ENCODE measurements at places on chromosomes 3 and 15.
A peak's percentile ranks its signal among the peaks of the same experiment; 100 is the strongest.

DNA sequence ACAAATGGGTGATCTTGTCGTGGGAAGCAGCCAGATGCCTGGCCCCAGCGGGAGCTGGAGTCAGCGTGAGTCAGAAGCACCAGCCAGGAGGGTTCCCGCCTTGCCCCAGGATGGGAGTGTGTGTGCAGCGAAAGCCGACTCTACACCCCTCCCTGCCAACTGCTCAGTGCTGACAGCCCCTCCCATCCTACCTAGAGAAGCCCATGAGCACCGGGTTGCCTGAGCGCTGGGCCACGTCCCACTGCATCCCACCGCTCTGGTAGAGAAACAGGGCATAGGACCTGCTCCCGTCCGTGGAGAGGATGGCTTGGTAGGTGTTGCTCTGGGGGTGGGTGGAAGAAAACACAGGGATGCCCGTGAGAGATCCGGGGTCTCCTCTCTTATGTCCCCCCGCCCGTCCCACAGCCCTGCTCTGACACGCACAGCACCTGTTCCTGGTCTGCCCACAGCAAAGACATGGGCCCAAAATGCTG is 42.9 kb downstream of the MUC4 start:
- no peak for DNase-seq

DNA sequence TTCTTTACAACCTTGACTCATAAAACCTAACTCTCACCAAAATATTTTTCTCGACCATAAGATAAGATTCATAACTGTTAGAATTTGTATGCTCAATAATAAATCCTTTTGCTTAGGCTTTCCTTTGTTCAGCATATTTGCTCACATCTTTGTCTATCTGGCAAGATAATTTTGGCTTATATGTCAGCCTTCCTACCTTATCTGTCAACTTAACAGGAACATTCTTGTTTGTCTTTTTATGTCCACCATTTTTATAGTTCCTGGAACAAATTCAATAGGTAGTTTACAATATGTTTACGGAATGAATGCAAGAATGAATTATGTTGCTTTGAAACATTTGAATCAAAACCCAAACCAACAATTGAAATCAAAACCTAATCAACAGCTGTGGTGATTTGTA is 41.0 kb upstream of the P2RY1 start:
- DNase-seq = no peak

GRCh38 chr15:68818769-68819494 is 1.8 kb downstream of the ANP32A start:
- DNase-seq = no peak

GRCh38 chr3:194344012-194344411 is 7.1 kb downstream of the CPN2 start:
- DNase-seq = peak; percentile 29

GRCh38 chr3:26307787-26308186 is 314.8 kb upstream of the LRRC3B start:
- DNase-seq = no peak

DNA sequence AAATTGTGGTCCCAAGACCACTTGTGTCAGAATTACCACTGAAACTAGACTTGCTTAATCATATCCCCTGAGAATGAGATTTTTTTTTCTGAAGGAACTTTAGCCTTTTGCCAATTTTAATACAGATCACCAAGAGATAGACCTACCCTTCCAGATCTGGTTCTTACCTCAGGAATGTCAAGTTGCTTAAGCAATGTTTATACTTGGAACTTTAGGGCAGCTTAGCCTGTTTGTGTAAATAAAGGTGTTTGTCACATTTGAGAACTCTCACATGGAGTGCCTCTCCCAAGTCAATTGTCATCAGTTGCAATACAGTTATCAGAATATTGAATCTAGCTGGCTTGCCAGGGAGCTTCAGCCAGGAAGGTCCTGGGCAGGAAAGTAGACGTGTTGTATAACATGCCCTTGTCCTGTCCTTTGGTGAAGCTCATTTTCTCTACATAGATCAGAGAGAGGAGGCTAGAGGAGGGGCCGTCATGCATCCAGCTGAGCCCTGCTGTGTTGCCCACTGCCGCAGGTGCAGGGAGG is 3.9 kb downstream of the GPD1L start:
- no peak for DNase-seq

- DNase-seq = no peak
Observed at GRCh38 chr3:188211476-188211875, 57.5 kb downstream of the LPP start.

GRCh38 chr3:146283781-146284445 is 33.0 kb upstream of the PLSCR4 start:
- no peak for DNase-seq

DNA sequence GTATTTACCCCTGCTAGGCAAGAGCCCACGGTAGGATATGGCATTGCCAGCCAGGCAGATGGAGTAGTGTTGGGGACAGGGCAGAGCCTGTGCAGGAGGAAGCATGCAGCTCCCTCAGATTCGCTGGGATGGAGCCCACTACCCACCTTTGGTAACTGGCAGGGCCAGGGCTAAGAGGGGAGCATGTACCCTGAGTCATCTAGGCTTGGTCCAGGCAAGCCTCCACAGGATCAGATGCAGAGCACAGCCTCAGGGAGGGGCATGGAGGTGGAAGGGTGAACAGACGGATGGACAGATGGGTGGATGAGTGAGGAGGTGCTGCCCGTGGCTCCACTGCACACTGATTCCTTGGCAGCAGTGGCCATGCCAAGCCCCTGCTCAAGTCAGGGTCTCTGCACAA is 33.0 kb downstream of the IL20RB start:
- no peak for DNase-seq

DNA sequence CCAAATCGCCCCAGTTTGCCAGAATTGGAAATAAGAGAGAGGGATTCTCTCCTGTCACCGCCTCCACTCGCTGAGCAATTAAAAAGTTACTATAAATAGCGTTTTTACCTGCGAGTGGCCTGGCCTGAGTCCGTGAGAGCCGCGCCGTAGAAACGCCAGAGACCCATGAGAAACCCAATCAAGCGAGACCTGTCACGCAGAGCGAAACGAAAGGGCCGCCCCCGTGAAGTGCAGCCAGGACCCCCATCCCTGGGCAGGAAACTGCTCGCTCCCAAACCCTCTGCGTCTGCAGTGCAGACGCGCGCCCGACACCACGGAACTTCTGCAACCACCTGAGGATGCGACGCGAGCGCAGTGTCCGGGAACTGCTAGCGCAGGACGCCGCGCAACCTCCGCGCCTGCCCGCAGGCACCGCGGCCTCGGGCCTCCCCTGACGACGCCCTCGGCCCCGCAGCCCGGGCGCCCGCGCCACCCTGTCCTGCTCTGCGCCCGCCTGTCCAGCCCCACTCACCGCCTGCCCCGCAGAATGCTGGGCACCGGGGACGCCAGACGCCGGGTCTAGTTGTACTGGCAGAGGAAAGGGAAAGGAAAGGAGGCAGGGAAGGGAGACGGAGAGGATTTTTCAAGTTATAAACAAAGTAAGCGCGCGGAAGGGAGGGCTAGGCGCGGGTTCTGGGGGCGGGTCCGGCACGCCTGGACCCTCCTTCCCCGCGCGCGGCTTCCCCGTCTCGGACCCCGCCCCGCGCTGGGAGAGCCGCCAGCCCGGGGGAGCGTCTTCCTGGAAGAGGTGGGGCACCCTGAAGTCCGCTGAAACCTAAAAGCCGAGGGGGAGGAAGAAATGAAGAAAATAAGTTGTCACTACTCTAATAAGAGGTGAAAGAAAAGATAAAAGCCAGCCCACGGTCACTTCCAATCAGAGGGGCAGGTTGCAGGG is at the start of gene PLSCR4:
Gene PLSCR4 (minus strand): TSS at position 657 of the 934 bp plus-strand sequence. CDS start 29,034 bp downstream, outside the sequence.
- no peak for DNase-seq

DNA sequence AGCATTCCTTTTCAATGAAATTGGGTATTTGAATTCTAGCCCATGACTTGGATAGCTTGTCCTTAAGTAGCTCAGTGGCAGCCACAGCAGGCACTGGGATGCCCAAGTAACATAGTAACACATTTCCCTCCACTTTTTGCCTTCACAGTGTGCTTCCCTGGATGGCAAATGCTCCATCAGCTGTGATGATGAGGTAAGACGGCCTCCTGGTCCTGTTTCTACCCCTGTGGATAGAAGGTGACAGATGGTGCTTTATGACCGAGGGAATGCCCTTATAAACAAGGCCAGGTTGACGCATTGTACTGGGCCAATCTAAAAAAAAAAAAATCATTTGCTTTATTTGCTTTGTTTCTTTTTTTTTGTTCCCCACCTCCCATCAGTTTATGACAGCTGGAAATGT is 41.8 kb upstream of the LRTM1 start:
- no peak for DNase-seq

- no peak for DNase-seq
Observed at GRCh38 chr15:54482251-54482650, 504.0 kb downstream of the UNC13C start.

GRCh38 chr15:61871926-61872522 is 188.2 kb downstream of the VPS13C start:
- DNase-seq = no peak

GRCh38 chr15:75200765-75201615 is 692 bp upstream of the C15orf39 start:
- DNase-seq = peak; percentile 27

- DNase-seq = no peak
Observed at GRCh38 chr3:46010519-46011113, 15.0 kb upstream of the FYCO1 start.

- no peak for DNase-seq
Observed at GRCh38 chr15:27842526-27842925, 256.6 kb downstream of the OCA2 start.

GRCh38 chr15:48625126-48625525 is 20.4 kb downstream of the FBN1 start:
- DNase-seq = no peak

DNA sequence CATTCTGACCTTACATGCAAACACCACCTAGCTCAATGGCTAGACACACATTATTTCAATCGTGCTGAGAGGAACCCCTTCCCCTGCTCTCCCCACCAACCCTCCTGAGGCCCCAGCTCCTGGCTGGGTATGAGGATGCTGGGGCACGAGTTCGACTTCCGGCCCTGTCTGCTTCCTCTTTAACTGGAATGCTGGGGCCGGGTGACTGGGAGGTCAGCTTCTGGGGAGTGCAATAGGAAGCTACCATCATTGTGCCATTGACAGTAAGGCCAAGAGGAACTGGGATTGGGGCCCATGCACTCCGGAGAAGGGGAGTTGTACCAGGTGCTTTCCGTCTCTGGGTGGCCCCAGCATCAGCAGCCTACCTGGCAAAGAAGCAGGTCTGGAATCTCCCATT is 15.6 kb upstream of the TLE3 start:
- DNase-seq = no peak

- no peak for DNase-seq
Observed at GRCh38 chr15:68175526-68175925, 29.6 kb downstream of the CALML4 start.

- no peak for DNase-seq
Observed at GRCh38 chr3:138705675-138706074, 97.1 kb downstream of the FAIM start.

GRCh38 chr3:168803536-168803935 is 707.8 kb upstream of the GOLIM4 start:
- DNase-seq = no peak

- DNase-seq = no peak
Observed at GRCh38 chr3:110680450-110680849, 391.2 kb upstream of the NECTIN3 start.
